Stimulated activated CD4-positive, alpha-beta T cell treated with anti-CD3 and anti-CD28 coated beads, Interleukin-15, amount 100 ng/mL, for 1 hour (primary cell): ENCODE measurements at places on chromosomes 6 and 20.

GRCh38 chr6:153058909-153059308, 56.4 kb upstream of the MTRF1L start:
- no peak for DNase-seq

- no peak for DNase-seq
These were observed 100.3 kb downstream of the GMPR start for GRCh38 chr6:16338577-16339264.

- DNase-seq: no peak
These were observed 1.6 kb downstream of the PSMA7 start for GRCh38 chr20:62141397-62142251.

DNA sequence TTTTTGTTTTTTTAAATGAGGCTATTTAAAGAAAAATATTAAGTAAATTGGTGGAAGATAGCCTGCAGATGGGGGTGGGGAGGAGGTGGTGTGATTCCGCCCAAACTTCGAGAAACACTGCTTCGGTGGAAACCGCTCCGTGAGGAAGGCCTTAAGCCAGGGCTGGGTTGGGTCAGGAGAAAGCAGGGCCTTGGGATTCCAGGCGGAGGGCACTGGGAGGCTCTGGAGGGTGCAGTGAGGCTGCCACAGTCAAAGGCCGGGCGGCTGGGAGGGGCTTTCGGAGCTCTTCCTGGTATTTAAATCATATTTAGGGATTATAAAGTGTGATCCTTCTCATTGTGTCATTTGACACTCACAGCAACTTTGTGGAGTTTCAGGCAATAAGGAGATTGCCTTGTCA, 22.2 kb upstream of the SCRT2 start:
- no peak for DNase-seq

GRCh38 chr6:42960243-42961019, at the start of gene GNMT:
GNMT (plus strand) TSS chr6:42960754; CDS start chr6:42960768, 14 bp downstream.
- DNase-seq: no peak

DNA sequence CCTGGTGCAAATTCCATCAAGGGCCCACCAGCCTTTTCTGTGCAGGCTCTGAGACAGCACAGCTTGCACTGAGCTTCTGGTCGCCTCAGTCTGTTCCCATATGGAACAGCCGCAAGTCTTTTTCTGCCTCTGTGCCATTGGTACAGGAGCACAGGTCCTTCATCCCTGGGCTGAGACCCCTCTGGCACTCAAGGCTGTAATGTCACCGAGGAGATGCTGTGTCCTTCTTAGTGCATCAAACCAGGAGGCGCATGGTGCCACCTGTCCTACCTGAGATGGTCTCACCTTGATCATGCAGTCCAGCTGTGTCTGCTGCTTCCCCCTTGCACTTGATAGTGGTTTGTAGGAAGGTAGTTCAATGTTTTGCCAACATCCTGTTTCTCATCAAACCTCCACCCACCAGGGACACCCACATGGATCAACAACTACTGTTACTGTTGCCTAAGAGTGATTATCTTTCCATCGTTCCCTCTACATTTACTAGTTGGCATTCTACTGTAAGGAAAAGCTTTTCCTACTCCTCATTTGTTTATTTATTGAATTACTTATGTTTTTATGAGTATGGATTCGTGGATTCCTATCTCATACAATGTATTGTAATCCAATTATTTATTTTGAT, 29.0 kb downstream of the FAM50B start:
- no peak for DNase-seq

- DNase-seq: no peak
These were observed 166.2 kb downstream of the EPM2A start for GRCh38 chr6:145569140-145569539.

DNA sequence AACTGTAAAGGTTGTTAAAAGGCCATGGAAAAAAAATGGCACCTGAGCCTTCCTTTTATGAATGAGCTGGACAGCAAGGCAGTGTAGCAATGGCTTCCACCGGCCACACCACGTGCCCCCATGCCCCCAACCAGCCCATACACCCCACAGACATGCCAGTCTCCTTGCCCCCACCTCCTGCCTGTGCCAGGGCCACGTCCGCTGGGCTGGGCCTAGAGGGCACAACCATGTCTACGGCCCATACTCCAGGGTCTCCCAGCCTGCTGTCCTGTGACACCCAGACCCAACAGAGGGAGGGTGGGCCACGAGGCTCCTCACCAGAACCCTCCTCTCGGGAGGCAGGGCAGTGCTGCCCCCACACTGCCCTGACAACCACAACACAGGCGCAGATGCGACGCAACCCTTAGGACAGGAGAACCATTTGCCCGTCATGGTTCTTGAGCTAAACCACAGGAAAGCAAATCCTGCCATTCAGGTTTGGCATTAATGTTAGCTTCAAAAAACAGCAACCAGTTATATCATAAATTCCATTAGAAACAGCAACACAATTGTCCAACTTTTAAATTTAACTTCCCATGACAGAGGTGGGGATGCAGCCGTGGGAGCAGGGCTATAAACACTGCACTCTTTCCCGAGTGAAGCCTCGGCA, 50.7 kb downstream of the TAF4 start:
- DNase-seq: no peak

DNA sequence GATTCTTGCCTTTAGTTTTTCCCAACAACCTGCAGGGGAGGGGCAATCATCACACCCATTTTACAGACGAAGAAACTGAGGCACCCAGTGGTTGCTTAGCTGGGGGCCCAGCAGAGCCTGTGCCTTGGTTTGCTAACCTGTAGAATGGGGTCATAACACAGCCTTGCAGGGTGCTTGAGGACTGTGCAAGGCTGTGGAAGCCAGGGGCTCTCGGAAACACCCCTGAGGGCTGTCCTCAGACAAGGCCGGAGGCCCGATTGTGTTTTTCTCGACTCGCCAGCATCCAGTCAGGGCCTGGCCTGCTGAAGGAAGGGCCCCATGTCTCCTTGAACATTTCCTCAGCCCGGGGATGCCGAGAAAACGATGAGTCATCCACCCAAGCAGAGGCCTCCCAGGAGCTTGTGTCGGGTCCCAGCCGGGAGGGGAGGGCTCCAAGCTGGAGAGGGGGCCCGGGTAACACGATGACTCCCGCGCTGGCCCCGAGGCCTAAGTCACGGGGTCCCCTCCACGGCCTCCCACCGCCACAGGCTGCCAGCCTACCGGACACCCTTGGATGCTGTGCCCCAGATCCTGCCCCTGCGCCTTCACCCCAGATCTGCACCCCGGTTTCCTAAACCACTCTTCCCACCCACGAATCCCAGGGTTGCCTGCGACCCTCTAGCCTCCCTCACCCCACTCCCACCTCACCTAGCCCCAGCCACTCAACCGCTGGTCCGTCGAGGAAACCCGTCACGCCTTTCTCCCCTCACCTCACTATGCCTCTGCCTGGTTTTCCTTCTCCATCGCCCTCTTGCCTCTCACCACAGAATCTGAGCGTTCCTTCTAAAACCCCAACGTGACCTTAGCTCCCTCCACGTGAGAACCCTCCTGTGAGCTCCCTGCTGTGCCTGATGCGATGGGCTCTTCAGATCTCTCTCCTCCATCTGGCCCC, 10.6 kb downstream of the NOL4L start:
- DNase-seq: no peak

DNA sequence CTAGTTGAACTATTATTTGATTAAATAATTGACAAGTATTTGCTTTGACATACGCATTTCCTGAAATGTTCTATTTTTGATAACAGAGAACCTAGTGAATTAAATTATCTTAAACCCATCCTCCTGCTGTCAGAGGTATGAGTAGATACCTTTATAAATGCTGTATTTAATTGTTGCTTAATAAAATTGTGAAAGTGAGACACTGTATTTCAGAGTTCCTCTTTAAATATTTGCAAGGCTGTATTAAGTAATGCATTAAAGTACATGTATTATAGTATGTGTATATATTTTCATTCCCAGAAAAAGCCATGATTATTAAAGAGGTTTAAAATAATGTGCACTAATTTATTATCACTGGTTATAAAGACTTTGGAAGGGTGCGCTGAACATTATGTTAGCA, 483.8 kb downstream of the TFAP2B start:
- no peak for DNase-seq

DNA sequence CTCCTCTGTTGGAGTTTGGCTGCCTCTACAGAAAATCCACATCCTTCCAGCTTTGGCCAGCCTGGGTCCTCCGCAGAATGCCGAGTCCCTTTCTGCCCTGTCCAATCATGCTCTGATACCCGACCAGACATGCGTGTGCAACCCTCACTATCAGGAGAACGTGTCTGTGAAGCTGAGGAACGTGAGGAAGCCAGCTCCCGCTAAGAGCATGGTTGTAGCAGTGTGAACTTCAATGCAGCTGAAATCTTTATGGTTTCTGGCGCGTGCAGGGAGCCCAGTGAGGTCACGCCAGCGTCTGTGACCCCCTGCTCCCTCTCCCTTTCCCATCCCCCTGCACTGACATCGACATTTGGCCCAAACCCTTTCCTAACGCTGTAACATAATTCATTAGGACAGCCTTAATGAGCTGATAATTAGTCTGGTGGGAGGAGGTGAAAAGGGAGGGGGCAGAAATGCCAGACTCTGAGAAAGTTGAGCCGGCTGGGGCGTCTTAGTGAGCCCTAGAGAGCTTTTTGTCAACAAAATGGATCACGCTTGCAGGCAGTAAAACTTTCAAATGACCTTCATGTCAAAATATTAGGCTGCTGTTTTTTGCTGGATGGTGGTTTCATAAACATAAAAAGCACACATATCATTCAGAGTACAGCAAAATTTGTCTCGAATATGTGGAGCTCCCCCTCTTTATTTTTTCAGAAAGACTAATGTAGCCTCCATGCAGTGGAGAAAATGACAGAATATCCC, 423.3 kb downstream of the QKI start:
- no peak for DNase-seq

DNA sequence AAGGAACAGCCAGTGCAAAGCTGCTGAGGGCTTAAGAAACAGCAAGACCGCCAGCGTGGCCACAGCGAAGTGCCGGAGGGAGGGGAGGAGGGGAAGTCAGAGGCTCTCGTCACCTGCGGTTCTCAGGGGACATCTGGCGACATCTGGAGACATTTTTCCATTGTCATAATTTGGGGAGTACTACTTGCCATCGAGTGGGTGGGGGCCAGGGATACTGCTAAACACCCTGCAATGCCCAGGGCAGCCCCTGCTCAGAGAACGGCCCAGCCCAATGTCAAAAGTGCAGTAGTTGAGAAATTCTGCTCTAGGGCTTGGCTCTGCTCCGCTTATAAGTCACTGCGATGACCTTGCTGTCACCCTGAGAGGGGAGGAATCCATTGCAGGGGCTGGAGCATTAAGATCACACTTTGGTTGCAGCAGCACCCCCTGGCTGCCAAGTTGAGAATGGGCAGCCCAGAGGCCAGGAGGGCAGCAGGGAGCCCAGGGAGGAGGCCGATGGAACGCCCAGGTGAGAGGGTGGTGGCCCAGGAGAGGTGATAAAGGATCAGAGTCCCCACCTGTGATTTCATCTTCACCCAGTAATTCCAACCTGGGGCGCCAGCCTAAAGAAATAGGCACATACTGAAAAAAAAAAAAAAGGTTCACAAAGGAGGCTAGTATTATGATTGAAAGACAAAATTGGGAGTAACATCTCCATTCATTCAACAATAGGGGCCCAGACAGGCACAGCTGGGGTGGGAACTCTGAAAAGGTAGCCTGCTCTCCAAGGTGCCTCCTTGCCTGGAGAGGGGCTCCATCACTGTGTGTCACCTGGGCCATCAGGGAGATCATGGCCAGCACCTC, 218.2 kb downstream of the BMP7 start:
- DNase-seq: no peak

GRCh38 chr20:1820138-1821079, 74.8 kb upstream of the SIRPA start:
- no peak for DNase-seq

GRCh38 chr6:54094293-54094692, 16.9 kb upstream of the MLIP start:
- DNase-seq: no peak

DNA sequence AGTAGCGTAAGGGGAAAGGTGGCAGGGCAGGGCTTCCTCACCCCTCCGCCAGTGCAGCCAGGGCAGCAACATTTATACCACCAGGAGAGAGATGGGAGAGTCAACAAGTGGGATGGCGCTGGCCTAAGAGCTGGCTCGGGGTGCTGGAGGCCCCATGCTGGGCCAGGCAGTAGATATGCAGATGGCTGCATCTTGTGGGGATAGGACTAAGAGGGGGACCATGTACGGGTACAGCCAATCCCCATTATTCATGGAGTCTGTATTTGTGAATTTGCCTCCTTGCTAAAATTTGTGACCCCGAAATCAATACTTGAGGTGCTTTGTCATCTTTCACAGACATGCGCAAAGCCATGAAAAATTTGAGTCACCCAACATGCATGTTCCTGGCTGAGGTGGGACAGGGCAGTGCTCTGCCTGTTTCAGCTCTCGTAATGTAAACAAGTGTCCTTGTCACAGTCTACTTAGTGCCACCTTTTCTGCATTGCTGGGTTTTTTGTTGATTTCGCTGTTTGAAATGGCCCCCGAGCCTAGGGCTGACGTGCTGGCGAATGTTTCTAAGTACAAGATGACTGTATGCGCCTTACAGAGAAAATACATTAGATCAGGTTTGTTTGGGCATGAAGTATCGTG, 27.5 kb upstream of the TAF8 start:
- DNase-seq: no peak

GRCh38 chr20:437787-438486, 24.4 kb downstream of the TBC1D20 start:
- no peak for DNase-seq

DNA sequence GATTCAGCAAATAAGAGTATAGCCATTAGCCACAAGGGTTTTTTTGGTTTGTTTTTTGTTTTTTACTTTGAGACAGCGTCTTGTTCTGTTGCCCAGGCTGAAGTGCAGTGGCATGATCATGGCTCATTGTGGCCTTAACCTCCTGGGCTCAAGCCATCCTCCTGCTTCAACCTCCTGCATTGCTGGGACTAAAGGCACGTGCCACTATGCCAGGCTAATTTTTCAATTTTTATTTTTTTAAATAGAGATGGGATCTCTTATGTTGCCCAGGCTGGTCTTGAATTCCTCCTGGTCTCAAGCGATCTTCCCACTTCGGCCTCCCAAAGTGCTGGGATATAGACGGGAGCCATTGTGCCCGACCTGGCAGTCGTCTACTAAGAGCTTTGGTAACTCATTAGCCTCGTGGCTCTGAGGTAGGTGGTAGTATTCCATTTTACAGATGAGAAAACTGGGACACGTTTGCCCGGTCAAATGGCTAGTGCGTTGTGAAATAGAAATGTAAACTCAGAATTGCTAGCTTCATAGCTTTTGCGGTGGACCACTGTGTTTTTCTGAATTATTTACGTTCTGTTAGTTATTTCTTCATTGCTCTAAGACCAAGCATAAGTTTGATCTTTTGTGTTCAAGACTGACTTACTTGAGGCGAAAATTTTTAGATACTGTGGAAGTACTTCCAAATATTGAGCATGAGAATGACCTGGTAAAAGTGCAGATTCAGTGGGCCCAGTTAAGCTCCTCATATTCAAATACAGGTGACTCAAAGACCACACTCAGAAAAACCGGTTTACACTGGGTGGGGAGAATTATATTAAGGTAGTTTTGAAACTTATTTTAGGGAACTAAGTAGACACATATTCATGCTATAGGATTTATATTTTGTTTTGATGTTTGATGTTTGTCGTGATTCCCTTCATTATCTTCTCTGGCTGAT, 2.1 kb downstream of the PANK2 start:
- DNase-seq: no peak
